Astrocyte (in vitro differentiated cells and primary cell): ENCODE measurements at places on chromosomes 6 and 20. TPM values are rescaled to one million over a fixed set of nuclear protein-coding genes. Genes with fewer than 3 reads are reported as not detected.

TREML2 gene
- not detected in 2 replicates for total RNA-seq

PHACTR3 gene
- total RNA-seq: 0.14 TPM in 1 of 2 replicates, not detected in the other

ENPP4 gene
- 5.0 and 5.7 TPM in 2 replicates for total RNA-seq

PNLDC1 gene
- total RNA-seq: 0.11 TPM in 1 of 2 replicates, not detected in the other

TBX18 gene
- total RNA-seq: 12.2 and 12.5 TPM in 2 replicates

EDN3 gene
- not detected in 2 replicates for total RNA-seq
